ENCODE measurements at places on chromosomes 7 and 10. TPM values are rescaled to one million over a fixed set of nuclear protein-coding genes. Genes with fewer than 3 reads are reported as not detected.

- no peak for DNase-seq
These were observed 53.6 kb downstream of the AGMO start for GRCh38 chr7:15508258-15508657.

GRCh38 chr7:142478479-142479220, 220.8 kb upstream of the PRSS58 start:
- no peak for DNase-seq

BLVRA gene
- total RNA-seq: 39.4 TPM

DNA sequence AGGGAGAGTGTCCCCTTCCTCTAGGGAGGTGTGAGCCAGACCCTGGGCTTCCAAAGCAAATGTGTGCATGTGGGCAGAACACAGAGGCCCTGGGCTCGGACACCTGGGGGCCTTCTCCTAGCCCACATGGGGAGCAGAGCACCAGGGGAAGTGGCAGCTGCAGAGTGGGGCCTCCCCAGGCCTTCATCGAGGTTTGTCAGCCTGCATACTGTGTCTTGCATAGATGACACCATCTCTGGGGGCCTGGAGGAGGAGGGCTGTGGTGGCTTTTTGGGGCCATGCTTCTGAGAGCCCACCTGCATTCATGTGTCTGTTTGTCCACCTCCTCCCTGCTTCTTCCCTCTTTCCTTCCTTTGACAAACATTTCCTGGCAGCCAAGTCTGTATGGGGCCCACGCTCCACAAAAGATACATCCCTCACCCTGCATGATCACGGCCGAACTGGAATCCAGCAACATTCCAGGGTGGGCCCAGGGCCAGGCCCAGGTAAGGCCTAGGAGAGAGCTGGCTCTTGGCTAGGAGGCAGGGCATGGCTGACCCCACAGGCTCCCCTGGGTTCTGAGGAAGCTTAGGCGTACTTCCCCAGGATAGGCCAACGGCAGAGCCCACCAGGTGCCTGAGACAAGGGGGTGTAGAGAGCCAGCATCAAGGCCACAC, 79.2 kb downstream of the ZMIZ1 start:
- DNase-seq: no peak

GRCh38 chr7:96778263-96778662, 68.6 kb upstream of the SEM1 start:
- no peak for DNase-seq

SFTPA1 gene
- total RNA-seq: not detected

CH25H gene
- total RNA-seq: not detected

ARHGEF35 gene
- total RNA-seq: 0.89 TPM

- no peak for DNase-seq
These were observed 95.2 kb downstream of the VOPP1 start for GRCh38 chr7:55476852-55477780.

NXPH1 gene
- not detected for total RNA-seq

DNA sequence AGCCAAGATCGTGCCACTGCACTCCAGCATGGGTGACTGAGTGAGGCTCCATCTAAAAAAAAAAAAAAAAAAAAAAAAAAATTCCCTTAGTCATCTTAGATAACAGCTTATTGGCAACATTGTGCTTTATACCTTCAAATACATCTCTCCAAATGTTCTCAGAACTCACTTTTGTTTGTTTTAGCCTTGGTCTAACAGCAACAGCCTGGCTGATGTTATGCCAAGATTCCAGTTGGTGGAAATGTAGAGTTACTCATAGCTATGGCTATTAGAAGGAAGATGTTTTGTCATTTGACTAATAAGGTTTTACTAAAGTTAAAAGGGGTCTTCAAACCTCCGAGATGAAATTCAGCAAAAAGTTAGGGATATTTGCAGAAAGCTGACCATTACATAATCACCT, 481.4 kb downstream of the NEBL start:
- no peak for DNase-seq

CHAT gene
- total RNA-seq: not detected

IQUB gene
- total RNA-seq: 0.52 TPM

UBE2H gene
- 158 TPM for total RNA-seq

GRCh38 chr10:55232553-55232952, 431.5 kb upstream of the PCDH15 start:
- no peak for DNase-seq

DNA sequence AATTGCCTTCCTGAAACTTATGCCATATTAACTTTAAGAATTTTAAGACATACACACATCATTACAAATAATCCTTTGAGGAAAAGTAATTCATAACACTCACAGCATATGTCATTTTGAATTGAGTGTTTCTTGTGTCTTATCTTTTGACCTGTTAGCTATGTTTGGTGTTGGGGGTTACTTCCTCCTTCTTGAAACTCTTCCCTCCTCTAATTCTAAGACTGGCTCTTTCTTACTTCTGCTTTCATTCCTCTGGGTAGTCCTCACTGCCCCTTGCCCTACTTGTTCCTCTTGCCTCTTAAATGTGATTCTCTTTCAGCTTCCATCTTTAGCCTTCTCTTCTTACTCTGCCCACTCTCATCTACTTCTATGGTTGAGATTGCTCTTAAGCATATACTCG, 28.3 kb upstream of the PIP4K2A start:
- no peak for DNase-seq

- no peak for DNase-seq
These were observed 155.5 kb downstream of the ZNF248 start for GRCh38 chr10:37701781-37702493.
